ENCODE measurements at places on chromosomes 3 and 15.

- no peak for DNase-seq
Measured at GRCh38 chr15:53416219-53416940, 343.1 kb downstream of the WDR72 start.

- DNase-seq = no peak
Measured at GRCh38 chr3:49725906-49726681, 2.3 kb upstream of the GMPPB start.

GRCh38 chr3:61442696-61443095 is 118.7 kb upstream of the PTPRG start:
- DNase-seq = no peak

GRCh38 chr3:133620066-133620784 is 41.5 kb downstream of the TOPBP1 start:
- DNase-seq = no peak

DNA sequence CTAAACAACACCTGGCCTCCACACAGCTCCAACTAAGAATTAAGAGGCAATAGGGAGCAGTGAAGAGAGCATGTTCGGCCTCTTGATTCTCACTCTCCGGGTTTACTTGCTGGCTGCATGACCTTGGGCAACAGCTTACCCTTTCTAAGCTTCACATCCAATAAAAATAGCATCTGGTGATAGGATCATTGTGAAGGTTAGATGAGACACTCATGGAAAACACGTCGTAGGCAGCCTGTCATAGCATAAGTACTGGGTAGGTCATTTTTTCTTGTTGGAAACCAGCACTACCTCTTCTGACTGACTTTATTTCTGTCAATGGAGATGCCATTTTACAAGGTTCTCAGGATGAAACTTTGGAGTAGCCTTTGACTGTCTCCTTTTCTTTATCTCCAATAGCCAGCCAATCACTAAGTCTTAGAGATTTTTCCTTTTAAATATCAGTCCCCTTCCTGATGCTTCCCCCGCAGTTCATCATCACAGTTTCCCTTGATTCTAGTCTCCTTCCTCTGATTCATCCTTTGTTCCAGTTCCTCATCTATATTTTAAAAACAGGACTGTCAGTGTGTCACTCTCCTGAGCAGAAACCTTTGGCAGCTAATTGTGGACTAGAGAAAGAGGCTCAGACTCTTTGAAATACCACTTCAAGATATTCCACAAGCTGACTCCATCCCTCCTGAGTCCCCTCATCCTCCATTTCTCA is 271.5 kb downstream of the SLC9A9 start:
- no peak for DNase-seq

- no peak for DNase-seq
Measured at GRCh38 chr3:102443021-102443420, 8.2 kb downstream of the ZPLD1 start.

- DNase-seq = no peak
Measured at GRCh38 chr3:164640591-164640990, 437.7 kb downstream of the SI start.

GRCh38 chr15:35067496-35068347 is 17.4 kb downstream of the NANOGP8 start:
- DNase-seq = no peak

GRCh38 chr3:132457286-132457685 is 40.0 kb downstream of the DNAJC13 start:
- DNase-seq = no peak

DNA sequence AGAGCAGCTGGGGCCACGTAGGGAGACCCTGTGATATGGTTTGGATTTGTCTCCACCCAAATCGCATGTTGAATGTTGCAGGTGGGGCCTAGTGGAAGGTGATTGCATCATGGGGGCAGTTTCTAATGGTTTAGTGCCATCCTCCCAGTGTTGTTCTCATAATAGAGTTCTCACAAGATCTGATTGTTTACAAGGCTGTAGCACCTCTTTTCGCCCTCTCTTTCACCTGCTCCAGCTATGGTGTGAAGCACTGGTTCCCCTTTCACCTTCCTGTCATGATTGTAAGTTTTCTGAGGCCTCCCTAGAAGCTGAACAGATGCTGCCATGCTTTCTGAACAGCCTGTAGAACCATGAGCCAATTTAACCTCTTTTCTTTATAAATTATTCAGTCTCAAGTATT is 198.9 kb upstream of the CBLB start:
- no peak for DNase-seq

- DNase-seq = no peak
Measured at GRCh38 chr15:79037848-79038247, 52.7 kb downstream of the RASGRF1 start.

DNA sequence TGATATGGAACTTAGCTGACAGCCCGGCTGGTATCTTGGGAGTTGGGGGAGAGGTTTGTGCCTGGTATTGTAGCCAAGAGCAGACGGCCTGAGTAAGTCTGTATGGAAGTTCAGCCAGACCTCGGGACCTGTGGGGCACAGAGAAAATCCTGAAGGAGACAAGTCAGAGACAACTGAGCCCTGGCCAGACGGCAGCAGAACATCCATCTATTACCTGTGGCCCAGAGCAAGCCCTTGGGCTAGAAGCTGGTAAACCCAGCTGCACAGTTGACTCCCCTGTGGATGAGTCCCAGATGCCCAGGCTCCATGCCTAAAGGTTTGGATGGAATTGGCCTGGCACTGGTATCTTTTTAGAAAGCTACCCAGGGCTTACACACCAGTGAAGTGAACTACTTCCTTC is 70.4 kb upstream of the DLG1 start:
- no peak for DNase-seq

DNA sequence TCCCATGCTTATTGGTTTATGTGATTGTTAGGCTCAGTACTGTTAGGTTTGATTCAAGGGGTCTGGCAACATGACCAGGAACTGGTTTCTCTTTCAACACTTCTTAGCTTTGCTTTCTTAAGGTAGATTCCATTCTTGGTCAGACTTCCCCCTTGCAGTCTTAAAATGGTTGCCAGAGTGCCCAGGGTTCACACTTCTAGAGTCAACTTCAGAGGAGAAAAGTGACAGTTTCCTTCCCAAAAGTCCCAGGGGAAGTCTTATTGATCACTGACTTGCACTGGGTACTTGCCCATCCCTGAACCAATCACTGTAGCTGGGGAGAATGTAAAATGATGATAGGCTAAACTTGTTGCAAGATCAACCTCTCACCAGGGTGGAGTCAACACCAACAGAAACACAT is 14.1 kb downstream of the MGLL start:
- no peak for DNase-seq

GRCh38 chr3:89107461-89108290 is at the start of gene EPHA3:
TSS of gene EPHA3 (plus strand) at chr3:89107621. CDS start at chr3:89107749, 128 bp downstream.
- no peak for DNase-seq

DNA sequence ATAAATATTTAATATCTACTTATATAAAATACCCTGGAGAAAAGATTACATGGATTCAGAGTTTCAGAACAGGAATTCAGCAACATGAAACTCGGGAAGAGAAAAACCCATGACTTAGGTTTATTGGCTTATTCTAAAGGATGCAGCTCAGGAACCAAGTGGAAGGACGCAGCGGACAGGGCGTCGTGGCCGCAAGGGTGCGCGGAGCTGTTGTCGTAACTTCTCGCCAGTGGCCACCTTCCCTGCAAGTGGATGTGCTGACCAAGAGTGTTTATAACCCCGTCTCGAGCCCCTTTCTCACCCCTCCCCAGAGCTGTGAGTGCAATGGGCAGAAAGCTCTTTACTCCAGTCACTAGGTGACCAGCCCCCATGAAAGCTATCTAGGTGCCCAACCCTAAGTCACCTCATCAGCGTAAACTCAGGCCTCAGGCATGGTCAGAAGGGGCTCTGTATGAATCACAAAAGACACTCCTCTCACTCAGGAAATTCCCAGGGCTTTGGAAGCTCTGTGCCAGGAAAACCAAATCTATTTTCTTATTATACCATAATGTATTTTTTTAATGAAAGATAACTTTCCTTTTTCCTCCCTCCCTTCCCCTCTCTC is 77.3 kb downstream of the CHRNA7 start:
- no peak for DNase-seq

DNA sequence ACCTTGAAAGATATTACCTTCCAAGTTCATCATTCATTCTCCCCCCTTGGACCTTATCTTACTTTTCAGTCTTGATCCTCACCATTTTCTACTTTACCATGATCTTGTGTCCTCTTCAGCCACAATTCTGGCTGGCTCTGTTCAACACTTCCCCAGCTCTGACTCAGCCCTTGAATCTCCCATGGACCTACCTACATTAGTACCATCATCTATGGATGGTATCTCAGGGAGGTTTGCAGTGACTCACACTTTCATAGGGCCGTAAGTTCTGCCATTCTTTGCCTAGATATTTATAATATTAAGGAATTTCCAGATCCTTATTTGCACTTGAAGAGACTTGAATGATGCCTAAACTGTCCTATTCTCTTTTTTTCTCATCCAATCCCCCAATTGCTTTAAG is 213.7 kb upstream of the RORA start:
- no peak for DNase-seq

GRCh38 chr3:98577178-98577895 is 16.1 kb downstream of the CPOX start:
- no peak for DNase-seq

DNA sequence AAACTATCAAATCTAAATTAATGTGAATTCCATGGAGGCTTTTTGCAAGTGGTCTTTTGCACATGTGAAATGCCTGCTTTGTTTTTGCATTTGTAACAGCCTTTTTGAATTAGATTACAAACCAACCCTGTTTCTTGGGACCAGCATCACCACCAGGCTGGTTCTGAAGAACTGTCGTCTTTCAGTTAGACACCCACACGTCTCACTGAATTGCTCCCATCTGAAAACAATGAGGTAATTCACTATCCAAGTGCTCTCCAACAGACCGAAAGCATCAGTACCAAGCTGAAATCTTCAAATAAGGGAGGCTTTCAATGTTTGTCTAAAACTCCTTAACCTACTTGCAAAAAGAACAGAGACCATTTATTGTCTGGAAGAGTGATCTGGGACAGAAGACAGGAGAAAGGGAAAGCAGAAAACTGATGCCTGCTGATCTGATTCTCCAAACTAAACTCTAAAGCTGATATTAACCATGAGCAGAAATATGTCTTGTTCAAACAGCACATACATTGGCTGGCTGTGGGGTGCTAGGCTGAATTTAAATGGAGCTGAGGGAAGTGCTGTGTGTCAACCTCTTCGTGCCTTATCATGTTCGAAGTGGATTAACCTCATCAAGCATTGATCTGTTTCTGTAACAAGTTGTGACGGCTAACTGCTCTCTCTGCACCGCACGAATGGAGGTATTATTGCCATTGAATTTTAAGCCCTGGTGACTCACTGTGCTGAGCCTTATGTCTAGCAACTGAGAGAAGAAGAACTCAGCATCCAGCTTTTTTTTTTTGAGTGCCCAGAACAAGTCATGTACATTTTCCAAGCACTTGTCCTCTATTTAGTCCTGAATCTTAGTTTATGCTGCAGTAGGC is 213.7 kb upstream of the P2RY1 start:
- DNase-seq = no peak

GRCh38 chr3:190183121-190183520 is 62.4 kb upstream of the P3H2 start:
- DNase-seq = no peak

- no peak for DNase-seq
Measured at GRCh38 chr3:182523836-182524235, 269.5 kb upstream of the ATP11B start.
